Amniotic epithelial cell (primary cell): ENCODE measurements at places on chromosomes 13 and 19.

DNA sequence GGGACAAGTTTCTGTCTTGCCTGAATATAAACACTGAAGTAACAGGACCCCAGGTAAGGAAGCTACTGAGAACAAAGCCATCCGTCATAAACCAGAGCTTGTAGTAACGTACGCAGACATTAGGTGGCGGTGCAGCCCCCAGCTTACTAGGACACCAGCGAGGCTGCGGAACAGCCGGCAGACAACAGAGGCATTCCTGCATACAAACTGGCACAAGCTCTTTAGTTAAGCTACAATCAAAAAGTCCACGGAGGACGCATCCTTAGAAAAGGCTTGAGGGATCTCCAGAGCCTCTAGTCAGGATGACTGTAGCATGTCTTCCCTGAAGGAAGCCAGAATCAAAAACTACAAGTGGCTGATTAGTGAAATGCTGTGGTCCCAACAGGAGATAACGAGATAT lies 26.2 kb downstream of the ZNF160 start:
- DNase-seq, result peak; percentile 53

- DNase-seq, result no peak
Measured at GRCh38 chr19:13090511-13091231, 12.0 kb downstream of the LYL1 start.

DNA sequence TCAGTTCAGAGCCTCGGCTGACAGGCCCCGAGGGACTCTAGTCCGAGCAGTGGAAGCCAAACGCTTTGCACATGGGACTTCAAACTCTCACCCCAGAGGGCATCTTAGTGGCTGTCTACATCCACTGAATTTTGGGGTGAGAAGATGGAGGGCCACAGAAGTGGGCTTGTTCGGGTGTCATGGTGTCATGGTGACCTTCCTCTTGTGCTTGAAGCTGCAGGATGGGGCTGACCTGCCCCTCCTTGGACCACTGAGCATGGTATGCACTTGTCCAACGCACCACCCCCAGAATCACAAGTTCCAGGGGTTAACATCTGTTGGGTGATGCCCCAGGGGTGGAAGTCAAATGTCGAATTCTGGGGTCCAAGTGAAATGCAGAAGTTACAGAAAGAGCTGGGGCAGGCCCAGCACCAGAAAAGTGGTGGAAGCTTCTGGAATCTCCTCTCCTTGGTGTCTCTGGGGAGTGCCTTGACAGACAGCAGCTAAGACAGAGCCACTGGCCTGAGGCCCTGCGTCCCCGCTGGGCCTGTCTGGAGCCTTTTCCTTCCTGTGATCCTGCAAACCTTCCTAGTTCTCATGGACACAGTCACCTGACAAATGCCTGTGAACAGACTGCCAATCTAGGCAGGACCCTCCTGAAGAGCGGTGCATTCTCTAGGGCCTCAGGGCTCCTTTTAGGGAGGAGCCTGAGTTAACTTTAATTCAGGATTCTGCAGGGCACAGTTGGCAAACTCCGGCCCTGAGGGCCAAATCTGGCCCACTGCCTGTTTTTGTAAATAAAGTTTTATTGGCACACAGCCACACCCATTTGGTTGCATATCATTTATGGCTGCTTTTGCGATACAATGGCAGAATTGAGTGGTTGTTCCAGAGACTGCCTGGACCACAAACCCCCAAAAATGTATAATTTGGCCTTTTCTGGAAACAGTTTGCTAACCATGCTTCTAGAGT lies 65.1 kb upstream of the RANBP3 start:
- DNase-seq, result no peak

DNA sequence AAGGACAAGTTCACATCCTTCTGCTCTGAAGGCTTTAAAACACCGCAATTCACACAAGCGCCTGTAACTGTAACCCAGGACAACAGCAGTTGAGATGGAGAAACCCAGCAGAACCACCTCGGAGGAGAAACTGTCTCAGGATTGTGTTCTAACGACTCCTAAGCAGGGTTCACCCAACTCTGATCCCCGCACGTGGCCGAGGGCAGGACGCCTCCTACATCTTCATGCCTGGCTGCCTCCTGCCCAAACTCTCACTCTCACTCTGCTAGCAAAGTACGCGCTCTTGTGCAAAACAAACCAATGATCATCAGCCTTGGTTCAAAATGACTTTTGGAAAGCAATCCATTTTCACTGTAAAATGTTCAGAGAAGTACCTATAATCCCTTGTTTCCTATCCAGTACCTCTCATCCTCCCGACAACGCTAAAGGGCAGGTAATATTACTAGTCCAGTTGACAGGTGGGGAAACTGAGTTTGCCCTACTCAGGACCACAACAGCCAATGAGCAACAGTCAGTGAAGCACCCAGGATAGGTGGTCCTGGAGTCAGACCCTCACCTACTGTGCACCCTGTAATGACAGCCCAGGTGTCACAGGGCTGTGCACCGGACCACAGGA lies 25.6 kb downstream of the EPS15L1 start:
- DNase-seq, result no peak

DNA sequence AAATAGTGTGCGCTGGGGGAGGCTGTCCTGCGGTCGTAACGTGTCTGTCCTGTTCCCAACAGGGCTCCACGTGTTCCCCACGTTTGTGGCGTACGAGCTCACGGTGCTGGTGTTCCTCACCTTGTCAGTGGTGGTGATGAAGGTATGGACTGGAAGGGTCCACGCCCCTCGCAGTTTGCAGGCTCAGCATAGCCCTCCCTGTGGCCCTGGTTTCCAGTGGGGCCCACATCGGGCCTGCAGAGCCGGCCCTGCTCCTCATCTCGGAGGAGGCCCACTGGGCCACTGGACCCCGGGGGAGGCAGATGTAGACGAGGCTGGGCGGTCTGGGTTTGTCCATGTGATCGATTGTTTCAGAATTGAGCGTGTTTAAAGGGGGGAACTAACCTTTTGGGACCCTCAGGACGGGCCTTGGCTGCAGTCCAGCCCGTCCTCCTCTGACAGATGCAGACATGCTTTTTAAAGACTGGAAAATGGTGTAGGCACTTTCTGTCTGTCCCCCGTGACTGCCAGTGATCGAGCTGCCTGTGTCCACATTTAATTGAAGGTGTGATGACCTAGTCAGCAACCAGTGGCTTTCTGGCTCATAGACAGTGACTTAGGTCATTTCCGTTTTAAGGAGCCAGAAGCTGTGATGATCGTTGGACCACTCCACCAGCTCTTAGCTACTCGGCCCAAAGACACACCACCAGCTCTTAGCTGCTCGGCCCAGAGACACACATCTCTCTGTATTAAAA lies 37.1 kb upstream of the TFDP1 start:
- DNase-seq, result no peak
